SJSA1 (cell line): ENCODE measurements at places on chromosomes 6 and 20.

DNA sequence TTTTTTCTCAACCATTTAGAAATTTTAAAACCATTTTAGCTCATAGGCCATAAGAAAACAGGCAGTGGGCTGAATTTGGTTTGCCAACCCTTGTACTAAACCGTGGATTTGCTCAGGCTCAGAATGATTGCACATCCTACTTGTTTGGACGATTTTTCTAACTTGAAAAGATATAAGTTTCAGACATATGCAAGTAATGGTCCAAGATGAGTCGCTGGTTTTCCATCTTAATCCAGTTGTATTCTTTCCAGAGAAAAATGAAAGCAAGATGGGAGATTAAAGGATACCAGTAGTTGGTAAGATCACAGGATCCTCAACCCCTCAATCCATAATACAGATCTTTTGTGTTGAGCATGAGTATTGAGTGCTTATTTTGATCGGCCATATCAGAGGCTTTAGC lies 250.9 kb downstream of the TINAG start:
- DNase-seq = no peak

DNA sequence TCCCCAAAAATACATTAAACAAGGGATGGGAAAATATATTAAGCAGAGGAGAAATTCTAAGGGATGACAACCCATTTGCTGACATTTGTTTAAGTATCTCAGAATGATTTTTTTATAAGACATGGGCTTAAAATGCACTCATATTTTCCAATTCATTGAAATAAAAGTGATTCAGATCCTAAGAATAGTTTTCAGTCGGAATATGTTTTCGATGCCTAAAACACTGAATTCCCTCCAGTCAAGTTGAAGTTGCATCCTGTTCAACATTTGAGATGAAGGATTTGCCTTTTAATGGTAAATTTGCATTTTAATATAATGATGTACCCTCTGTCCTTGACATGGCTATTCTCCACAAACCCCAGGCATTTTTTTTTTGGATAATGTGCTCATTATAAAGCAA lies 79.3 kb downstream of the PTCHD4 start:
- DNase-seq = no peak

- no peak for DNase-seq
Measured at GRCh38 chr6:98832284-98833056, 1.9 kb upstream of the POU3F2 start.

DNA sequence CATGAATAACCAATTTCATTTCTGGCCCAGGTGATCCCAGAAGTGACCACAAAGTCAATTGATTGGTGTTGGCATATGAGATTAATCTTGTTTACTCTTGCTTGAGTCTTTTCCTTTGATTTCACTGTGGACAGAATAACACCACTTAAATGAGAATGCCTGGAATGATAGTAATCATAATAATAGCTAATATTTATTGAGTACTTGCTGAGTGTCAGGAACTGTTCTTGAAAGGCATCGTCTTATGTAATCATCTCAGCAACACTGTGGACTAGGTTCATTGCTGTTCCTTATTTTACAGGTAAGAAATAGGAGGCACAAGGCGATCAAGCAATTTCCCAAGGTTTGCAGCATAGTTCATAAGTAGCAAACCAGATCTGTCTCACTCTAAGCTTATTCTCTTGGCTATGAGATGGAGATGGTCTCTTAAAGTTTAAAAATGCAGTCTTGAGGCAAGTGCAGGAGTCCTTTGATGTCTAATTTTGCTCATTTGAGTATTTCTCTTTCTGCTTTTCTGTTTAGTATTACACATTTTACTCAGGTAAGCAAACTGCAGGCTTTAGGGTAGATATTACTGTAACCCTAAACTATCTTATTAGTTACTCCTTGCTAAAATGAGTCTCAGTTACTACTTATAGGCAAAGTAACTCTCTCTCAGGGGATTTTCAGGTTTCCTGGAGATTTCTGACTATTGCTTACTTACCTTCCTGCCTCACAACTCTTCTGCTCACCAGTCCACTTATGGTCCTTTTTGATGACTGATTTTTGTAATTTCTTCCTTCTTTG lies 6.3 kb downstream of the ADGRG6 start:
- no peak for DNase-seq

DNA sequence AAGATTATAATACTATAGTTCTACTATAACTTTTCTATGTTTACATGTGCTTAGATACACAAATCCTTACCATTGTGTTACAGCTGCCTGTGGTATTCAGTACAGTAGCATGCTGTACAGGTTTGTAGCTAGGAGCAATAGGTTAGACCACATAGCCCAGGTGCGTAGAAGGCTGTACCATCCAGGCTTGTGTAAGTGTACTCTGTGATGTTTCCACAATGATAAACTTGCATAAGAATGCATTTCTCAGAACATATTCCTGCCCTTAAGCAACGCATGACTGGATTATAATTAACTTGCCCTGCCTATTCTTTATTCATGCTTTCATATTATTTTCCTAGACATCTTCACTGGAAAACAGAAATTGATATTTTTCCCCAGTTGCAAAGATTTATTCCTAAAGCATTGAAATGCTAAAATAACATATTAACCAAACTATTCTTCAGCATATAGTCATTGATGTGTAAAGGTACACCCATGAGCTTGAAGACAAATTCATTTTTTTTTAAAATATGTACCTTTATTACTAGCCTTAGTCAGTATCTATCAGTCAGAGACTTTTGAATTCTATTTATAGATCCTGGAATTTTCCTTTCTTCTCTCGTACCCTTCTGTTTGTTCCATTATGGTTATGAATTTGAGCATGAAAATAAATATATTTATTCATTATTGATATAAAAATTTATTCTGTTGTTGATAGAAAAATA lies 7.2 kb upstream of the CTAGE9 start:
- DNase-seq = no peak

- no peak for DNase-seq
Measured at GRCh38 chr20:54456961-54457360, 18.4 kb upstream of the DOK5 start.

- DNase-seq = no peak
Measured at GRCh38 chr6:16735014-16735413, 26.2 kb downstream of the ATXN1 start.

DNA sequence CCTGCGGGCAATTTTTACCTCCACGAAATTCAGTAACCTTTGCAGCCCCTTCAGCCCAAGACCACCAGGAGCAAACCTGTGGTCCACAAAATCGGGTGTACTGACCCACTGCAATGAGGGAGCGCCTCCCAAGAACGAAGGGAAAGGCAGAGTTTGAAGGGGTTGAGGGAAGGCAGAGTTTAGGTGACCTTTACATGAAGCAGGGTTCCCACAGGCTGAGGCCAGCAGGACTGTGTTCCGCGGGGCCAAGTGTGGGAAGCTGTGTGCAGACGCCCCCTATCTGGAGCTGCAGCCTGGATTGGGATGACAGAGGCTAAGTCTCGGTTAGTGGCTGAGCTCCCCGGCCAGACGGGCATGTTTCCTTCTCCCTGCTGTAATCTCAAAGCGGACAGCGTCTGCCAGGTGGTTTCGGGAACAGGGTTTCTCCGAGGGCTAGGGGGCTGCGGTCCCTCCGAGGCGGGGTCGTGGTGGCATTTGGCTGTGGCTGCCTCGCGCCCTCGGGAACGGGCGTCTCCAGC lies 826 bp upstream of the PYGB start:
- peak; percentile 79 for DNase-seq

GRCh38 chr6:10406556-10406955 lies 8.3 kb downstream of the TFAP2A start:
- DNase-seq = no peak

DNA sequence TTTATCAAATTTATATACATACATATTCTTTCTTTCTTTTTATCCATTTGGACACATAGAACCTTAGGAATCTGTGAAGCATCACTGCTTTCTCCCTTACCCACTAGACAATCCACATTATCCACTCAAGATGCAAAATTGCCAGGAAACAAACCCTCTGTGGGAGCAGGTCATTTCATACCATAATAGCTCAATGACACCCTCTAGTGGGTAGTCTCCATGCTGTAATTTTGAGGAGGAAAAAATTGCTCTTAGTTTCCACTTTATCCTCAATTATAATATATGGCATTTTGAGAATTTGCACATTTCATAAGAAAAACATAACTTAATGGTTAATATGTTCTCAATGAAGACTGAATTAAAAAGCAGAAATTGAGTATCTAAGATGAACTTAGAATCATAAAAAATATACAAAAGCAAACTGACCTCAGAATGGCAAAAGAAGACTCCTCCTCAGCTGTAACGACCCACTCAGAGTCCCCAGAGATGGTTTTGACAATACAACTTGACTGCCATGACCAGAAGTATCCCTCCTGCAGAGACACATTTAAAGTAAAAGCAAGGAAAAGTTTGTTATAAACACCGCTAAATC lies 164.1 kb downstream of the FRK start:
- DNase-seq = peak; percentile 19

DNA sequence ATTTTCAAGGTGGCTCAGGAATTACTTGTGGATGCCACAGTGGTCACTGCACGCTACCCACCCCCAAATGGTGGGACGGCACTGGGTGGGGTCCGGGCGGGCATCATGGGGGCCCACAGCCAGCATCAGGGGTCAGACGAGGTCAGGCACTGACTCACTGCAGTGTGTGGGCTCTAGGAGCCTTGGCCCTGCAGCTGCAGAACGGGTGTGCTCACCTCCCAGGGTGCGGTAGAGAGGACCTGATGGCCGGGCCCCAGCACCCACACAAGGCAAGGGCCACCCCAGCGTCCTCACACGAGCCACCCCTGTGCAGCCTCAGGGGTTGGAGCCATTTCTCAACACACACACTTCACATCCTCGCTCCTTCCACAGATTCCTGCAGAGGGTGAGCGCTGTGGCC lies 34.3 kb downstream of the KCNQ2 start:
- DNase-seq = no peak

GRCh38 chr6:145559836-145560235 lies 175.5 kb downstream of the EPM2A start:
- no peak for DNase-seq

DNA sequence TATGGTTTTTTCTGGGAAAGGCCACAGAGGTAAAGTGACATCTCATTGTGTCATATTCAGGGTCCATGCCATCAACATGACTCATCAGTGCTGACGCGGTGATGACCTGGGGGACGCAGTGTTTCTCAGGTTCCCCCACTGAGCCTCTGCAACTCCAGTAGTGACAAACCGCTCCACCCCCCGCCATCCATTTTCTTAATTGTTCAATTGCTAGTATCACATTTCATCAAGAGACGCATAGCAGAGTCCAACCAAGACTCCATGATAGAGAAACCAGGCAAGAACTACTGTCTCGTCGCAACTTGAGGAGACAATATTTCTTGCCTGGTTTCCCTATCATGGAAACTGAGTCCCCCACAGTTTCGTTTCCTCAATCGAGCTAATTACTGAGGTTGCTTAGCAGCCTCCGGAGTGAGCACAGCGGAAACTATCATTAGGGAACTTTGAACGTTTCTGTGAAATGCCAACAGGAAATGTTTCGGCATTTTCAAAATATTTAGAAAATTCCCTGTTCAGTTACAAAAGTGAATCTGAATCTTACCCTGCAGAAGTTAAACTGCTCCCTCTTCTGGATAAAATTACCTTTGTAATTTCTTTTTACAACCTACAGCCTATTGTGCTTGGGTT lies 12.2 kb upstream of the SERPINB1 start:
- DNase-seq = peak; percentile 92

DNA sequence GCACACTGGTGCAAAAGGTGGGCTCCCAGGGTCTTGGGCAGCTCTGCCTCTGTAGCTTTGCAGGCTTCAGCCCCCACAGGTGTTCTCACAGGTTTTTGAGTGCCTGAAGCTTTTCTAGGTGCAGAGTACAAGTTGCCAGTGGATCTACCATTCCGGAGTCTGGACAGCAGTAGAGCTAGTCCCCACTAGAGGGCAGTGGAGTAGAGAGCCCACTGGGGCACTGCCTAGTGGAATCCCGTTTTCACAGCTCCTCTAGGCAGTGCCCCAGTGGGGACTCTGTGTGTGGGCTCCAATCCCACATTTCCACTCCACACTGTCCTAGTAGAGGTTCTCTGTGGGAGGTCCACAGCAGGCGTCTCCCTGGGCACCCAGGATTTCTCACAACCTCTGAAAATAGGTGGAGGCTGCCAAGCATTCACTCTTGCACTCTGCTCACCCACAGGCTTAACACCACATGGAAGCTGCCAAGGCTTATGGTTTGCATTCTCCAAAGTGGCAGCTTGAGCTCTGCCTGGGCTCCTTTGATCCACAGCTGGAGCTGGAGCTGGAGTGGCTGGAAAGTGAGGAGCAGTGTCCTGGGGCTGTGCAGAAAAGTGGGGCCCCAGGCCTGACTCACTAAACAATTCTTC lies 86.3 kb upstream of the PROKR2 start:
- no peak for DNase-seq

- DNase-seq = no peak
Measured at GRCh38 chr20:41173791-41174341, 36.5 kb downstream of the PLCG1 start.

DNA sequence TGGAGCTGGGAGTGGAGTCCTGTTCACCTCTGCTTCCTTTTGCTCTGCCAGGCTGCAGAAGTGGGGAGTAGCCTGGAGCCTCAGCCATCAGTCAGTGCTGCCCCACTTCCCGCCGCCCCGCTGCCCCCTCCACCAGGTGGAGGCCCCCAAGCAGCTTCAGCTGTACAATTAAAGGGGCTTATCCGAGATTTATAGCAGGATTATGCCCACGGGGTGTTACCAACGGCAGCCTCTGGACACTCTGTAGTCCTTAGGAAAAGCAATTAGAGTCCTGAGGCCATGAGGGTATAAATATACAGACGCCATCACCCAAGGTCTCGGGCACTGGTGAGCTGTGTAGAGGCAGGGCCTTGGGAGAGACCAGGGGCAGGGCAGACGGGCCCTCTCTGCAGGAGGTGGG lies 55.4 kb downstream of the GRM4 start:
- DNase-seq = no peak

DNA sequence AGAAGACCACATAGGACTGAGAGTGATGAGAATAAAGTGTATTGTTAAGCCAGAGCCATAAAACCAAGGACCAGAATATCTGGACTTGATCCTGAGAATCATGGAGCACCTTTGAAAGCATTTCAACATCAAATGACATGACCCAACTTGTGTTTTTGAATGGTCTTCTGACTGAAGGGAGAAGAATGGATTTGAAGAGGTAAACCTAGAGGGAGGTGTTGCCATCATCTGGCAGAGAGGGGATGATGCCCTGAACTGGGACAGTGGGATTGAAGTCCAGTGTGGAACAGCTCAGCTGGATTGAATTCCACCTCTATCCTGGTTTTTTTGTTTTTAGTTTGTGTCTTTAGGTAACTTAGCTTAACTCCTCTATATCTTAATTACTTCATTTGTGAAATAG lies 570.0 kb downstream of the TBC1D32 start:
- DNase-seq = no peak

DNA sequence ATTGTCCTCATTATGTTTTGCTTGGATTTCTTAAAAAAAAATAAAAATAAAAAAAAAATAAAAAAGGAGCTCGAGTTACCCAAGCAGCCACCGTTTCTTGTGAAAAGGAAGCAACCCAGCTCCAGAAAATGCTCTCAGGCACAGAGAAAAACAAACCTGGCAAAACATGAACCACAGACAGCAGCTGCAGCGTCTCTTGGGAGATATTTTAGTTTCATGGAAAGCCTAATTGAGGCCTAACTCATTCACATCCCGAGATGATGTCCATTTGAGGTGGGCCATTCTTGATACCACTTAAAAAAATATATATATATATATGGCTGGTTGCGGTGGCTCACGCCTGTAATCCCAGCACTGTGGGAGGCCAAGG lies 13.7 kb upstream of the MRAP2 start:
- DNase-seq = no peak

- no peak for DNase-seq
Measured at GRCh38 chr6:53062169-53062539, 3.0 kb upstream of the FBXO9 start.
